Left forelimb (tissue), 1 donor: ENCODE measurements at places on chromosomes 5 and 9.

GRCh38 chr9:70053864-70054263, 10.2 kb downstream of the MAMDC2 start:
- DNase-seq, result no peak

GRCh38 chr5:57666582-57666981, 184.0 kb upstream of the ACTBL2 start:
- DNase-seq, result no peak

- peak; percentile 78 for DNase-seq
Measured at GRCh38 chr9:131289301-131290035, at the start of gene PLPP7. Gene PLPP7, plus strand, starts transcription at chr9:131289723. Its CDS starts 275 bp downstream, at chr9:131289998.

- DNase-seq, result peak; percentile 78
Measured at GRCh38 chr5:32173267-32174010, 680 bp downstream of the GOLPH3 start.

DNA sequence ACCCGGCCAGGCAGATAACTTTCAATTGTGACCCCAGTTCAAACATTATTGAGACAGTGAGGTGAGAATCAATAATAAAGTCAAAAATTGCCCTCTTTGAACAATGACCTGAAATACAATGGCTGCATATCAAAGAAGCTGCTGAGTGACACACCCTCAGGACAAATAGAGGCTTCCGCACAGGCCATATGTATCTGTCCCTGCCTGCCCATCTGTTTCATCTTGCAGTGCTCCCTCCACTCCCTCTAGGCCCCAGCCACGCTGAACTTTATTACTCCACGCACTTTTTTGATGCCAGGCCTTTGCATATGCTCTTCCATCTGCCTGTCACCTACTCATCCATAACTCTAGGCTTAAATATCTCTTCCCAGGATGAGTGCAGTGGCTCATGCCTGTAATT, 15.9 kb upstream of the PFDN1 start:
- no peak for DNase-seq

- no peak for DNase-seq
Measured at GRCh38 chr5:149961186-149961685, 678 bp downstream of the SLC26A2 start.

DNA sequence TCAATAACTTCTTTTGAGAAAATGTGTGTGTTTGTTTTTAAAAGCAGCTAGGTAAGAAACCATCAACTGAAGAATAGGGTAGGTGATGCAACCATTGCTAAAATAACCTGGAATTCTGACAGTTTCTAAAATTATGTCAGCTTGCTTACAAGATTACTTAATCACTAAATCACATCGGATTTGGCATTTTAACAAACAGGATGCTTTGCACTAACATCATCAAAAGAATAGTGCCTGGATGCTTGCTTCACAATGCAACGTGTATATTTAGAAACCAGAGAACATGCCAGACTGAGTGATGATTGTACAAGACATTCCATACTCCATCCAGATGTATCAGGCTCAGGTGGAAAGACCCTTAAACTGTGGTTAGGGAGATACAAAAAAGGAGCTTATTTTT, 43.9 kb downstream of the PAM start:
- no peak for DNase-seq

DNA sequence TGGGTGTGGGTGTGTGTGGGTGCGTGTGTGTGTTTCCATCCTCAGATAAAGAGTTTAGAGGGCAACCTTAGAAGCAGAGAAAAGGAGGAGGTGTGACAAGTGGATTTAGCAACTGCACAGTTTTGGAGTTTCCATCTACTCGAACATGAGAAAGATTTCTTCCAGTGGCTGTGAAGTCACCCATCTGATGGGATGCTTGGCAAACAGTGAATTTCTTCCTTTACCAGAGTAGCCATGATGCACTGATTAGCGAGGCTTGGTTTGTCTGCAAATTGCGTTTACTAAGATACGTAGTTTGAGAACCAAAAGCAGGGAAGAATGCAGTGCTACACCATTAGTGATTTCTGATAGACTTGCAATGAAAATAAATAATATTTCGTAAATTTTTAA, 791 bp upstream of the STARD4 start:
- DNase-seq, result no peak

GRCh38 chr5:111488353-111488752, 24.0 kb downstream of the STARD4 start:
- DNase-seq, result no peak

GRCh38 chr9:132447346-132447745, 37.3 kb downstream of the CFAP77 start:
- no peak for DNase-seq
